Kasumi-1 (cell line): ENCODE measurements at places on chromosomes 1 and 21.

GRCh38 chr1:205633421-205633976 lies 1.7 kb upstream of the ELK4 start:
- DNase-seq: no peak

- DNase-seq: no peak
These were observed 56.3 kb upstream of the FBXO28 start for GRCh38 chr1:224057461-224058199.

- DNase-seq: no peak
These were observed 157.7 kb downstream of the MAST2 start for GRCh38 chr1:45960930-45961715.

- DNase-seq: no peak
These were observed 3.6 kb downstream of the L1TD1 start for GRCh38 chr1:62198069-62198780.

GRCh38 chr1:175969231-175969630 lies 225.8 kb upstream of the TNR start:
- no peak for DNase-seq

GRCh38 chr1:84615790-84616189 lies 41.5 kb upstream of the CTBS start:
- DNase-seq: no peak

- no peak for DNase-seq
These were observed 58.6 kb upstream of the GRIK3 start for GRCh38 chr1:37092937-37093336.

- no peak for DNase-seq
These were observed 35.7 kb upstream of the AGL start for GRCh38 chr1:99814373-99814900.

DNA sequence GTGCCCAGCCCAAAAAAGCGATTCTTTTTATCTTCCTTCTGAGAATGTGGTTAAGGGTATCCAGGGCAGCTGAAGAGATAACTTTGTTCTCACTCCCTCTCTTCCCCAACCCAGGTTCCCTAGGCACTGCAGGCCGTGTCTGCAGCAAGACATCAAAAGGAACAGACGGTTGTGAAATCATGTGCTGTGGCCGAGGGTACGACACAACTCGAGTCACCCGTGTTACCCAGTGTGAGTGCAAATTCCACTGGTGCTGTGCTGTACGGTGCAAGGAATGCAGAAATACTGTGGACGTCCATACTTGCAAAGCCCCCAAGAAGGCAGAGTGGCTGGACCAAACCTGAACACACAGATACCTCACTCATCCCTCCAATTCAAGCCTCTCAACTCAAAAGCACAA lies 11.4 kb downstream of the WNT2B start:
- no peak for DNase-seq
